GM18507 (cell line): ENCODE measurements at places on chromosomes 2 and 18.

- DNase-seq, result no peak
Observed at GRCh38 chr18:77765468-77765867, 515.8 kb downstream of the GALR1 start.

DNA sequence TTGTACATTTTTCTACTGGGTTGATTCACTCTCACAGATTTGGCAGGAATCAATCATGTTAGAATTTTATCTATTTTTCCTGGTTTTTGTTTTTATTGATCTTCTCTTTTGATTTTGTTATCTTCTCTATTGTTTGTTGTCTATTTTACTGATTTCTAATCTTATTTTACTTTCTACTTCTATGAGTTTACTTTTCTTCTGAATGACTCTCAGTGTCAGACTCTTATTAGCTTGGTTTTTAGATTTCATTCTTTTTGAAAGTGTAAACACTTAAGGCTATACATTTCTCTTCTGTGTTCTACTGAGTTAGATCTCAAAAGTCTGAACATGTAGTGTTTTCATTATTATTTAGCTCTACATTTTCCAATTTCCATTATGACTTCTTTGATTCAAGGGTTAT lies 47.1 kb downstream of the THOC1 start:
- no peak for DNase-seq

- no peak for DNase-seq
Observed at GRCh38 chr2:161233858-161234431, 73.7 kb downstream of the TANK start.

GRCh38 chr2:191565647-191566198 lies 112.2 kb upstream of the NABP1 start:
- DNase-seq, result no peak

GRCh38 chr18:26002375-26002910 lies 88.0 kb downstream of the SS18 start:
- no peak for DNase-seq

DNA sequence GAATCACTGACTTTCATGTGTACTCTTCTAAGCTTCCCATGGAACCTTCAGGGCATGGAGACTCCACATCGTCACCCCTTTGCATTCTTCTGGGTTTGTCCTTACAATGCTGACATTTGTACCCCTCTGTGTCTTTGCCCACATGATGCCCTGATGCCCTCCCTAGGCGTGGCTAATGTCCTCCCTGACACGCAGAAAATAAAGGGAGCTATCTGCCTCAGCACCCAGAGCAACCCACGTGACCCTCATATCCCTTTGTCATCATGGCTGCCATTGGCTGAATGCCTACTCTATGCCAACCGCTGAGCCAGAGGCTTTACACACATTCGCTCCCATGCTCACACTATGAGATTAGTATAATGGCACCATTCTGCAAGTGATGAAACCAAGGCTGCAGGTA lies 86.4 kb upstream of the KLHL29 start:
- no peak for DNase-seq

- no peak for DNase-seq
Observed at GRCh38 chr2:56100791-56101312, 82.9 kb upstream of the CCDC85A start.

DNA sequence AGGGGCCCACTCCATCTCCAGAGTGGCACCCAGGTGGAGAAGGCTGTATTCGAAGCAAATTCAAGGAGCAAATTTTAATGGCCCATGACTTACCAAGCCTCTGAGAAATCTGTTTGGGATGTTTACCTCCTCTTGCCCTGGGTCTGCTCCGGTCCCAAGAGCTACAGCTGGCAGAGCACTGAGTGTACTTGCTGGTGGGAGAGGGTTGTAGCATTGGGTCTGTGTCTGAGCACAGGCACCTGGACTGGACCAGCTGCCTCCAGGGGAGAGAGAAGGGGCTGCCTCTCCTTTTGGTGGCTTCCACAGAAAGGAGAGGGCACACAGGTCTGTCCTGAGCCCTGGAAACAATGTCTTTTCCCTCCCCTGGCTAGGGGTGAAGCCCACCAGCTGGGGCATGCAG lies 9.8 kb downstream of the EN1 start:
- DNase-seq, result no peak

DNA sequence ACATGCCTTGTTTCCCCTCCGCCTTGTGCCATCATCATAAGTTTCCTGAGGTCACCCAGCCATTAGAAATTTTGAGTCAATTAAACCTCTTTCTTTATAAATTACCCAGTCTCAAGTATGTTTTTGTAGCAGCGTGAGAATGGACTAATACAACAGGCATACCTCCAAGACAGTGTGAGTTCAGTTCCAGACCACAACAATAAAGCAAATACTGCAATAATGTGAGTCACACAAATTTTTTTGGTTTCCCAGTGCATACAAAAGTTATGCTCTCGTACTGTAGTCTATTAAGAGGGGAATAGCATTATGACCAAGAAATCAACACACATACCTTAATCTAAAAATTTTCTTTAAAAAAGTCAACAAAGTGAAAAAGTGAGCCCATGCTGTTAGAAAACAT lies 217.2 kb downstream of the NR4A2 start:
- DNase-seq, result no peak

DNA sequence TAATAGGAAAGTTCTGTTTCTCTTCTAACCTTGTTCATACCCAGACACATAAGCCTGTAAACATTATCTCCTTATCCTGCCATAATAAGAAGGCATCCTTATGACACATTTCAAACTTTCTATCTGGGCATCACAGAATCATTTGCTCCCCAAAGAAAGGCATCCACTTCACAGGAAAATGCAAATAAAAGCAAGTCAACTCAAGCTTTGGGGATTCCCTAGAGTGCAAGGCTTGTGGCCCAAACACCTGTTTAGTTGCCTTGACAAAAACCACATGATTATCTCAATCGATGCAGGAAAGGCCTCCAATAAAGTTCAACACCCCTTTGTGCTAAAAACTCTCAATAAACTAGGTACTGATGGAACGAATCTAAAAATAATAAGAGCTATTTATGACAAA lies 195.7 kb upstream of the GALNT5 start:
- no peak for DNase-seq

GRCh38 chr18:45751766-45752165 lies 27.8 kb downstream of the SLC14A1 start:
- no peak for DNase-seq

- no peak for DNase-seq
Observed at GRCh38 chr2:56009758-56010458, 86.3 kb upstream of the EFEMP1 start.

GRCh38 chr2:4391013-4391412 lies 687.6 kb downstream of the DCDC2C start:
- DNase-seq, result no peak

DNA sequence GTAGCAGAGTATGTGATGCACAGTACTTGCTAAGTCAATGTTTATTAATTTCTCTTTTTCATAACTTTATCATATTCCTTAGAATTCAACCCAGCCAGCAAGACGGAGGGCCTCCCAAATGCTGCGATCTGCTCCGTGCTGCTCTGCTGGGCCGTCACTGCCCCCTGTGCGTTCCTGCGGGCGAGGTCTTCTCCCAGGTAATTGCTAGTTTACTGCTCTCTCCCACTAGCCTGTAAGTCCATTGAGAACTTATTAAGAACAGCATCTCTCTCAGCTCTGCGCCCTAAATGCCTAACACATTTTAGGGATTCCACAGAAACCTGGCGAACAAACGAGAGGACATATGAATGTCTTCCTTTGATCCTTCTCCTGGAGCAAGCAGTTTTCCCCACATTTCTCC lies 153.6 kb upstream of the ARHGAP28 start:
- no peak for DNase-seq

- no peak for DNase-seq
Observed at GRCh38 chr2:215624423-215624829, 188.6 kb upstream of the FN1 start.

DNA sequence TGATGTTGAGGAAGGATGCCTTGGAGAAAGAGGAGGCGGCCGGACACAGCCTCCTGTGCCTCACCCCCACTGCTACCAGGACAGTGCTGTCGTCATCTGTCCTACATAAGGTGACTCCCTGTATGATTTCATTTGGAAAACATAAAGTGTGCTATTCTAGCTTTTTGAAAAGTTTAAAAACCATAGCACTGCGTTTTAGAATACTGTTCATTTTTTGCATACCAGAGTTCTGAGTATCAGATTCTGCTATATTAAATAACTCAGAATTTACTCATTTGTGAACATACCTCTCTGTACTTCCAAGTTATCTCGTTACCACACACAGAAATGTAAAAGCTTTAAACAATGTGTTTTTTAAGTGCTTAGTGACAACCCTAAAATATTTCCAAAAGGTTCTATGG lies 302.9 kb downstream of the LRRTM1 start:
- DNase-seq, result no peak

GRCh38 chr2:217864963-217865772 lies 137.6 kb downstream of the TNS1 start:
- peak; percentile 7 for DNase-seq

- DNase-seq, result no peak
Observed at GRCh38 chr2:5173876-5174535, 518.2 kb upstream of the SOX11 start.

GRCh38 chr18:36786686-36787085 lies 42.1 kb downstream of the TPGS2 start:
- no peak for DNase-seq

DNA sequence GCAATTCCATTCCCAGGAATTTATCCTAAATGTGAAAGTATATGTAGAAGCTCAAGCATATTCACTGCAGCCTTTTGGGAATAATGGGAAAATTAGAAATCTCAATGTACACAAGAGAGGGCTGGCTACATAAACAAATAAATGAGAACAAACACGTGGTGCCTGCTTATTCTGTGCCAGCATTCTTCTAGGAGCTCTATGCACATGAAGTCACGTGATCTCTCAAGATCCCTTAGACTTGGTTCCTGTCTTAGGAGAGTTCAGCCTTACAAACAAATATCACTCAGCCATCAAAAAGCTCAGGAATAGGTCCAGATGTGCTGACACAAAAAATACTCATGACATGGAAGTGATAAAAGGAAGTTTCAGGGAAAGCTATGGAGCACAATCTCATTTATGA lies 92.9 kb upstream of the SP3 start:
- DNase-seq, result no peak

GRCh38 chr2:220075835-220076234 lies 448.4 kb downstream of the SLC4A3 start:
- no peak for DNase-seq

DNA sequence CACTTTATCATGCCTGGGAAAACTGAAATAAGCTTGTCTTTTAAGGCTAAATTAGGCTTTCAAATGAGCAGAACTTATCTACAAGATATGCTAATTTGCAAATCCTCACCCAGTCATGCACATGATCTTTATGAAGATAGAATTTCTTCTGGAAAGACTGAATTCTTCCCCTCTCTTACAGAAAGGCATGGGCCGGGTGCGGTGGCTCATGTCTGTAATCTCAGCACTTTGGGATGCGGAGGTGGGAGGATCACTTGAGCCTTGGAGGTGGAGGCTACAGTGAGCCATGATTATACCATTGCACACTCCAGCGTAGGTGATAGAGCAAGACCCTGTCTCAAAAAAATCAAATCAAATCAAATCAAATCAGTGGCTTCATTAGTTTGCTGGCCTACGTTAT lies 11.7 kb upstream of the FOXI3 start:
- no peak for DNase-seq

- no peak for DNase-seq
Observed at GRCh38 chr2:74238879-74239278, 40.5 kb downstream of the MTHFD2 start.

- no peak for DNase-seq
Observed at GRCh38 chr2:68692511-68692910, 42.1 kb upstream of the ARHGAP25 start.

GRCh38 chr18:58578835-58579560 lies 49.9 kb downstream of the ALPK2 start:
- no peak for DNase-seq

DNA sequence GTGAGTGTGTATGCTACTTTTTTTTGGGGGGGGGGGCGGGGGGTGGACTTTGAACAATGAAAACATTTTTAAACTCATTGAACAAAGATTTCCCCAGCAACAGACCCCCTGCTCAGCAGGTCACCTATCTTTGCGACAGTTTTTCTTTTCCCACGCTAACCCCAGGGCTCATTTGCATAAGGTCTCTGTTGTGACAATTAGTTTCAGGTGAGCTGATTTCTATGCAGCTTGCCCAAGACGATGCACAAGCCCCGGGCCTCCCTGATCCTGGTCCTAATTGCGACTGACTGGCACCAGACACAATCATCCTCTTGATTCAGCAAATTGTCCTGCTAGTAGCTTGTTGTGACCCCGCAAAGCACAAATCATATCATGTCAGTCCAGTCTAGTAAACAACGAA lies 40.3 kb downstream of the ZEB2 start:
- DNase-seq, result no peak

- no peak for DNase-seq
Observed at GRCh38 chr2:10007435-10007834, 35.9 kb upstream of the KLF11 start.

GRCh38 chr2:38167968-38168350 lies 92.0 kb upstream of the CYP1B1 start:
- DNase-seq, result no peak

DNA sequence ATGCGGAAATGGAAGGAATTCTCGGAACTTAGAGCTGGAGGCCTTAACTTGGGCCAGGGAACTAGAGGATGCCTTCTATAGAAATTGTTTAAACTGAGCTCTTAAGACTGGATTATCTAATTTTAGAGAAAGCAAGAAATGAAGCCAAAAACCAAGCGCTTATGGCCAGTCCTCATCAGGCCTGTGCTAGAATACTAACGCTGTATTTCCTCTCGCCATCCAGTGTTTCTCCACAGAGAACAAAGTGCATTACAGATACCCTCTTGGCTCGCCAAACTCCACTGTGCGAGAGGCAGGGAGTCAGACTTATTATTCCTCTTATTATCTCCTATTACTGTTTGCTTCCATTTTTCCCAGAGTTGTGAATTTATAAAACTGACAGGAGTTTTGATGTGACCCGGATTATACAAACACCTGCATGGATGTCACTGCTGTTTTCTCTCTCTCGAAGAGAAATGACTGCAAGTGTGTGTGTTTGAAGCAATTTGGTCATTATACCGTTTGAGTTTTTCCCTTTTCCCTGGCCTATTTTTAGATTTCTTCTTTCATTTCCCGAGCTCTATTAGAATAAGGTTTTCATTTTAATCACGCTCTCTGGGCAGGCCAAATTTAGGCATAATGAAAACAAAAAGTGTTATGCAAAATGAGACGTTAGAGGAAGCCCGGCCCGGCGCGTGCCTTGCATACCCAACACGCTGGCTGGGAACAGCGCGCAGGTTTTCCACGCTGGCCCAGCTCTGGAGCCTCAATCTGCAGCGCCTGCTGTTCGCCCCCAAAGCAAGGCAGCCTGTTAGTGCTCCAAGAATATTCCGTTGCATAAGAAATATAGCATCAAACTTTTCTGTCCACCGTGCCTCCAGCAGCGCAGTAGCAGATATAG lies 103.3 kb downstream of the ALK start:
- no peak for DNase-seq
